ENCODE measurements at places on chromosomes 5 and 9.

GRCh38 chr9:130243015-130243881 lies 22.3 kb upstream of the HMCN2 start:
- peak; percentile 76 for DNase-seq

GRCh38 chr5:130110328-130110727 lies 206.1 kb downstream of the CHSY3 start:
- DNase-seq: no peak

- no peak for DNase-seq
These were observed 311.5 kb upstream of the MPDZ start for GRCh38 chr9:13590996-13591395.

DNA sequence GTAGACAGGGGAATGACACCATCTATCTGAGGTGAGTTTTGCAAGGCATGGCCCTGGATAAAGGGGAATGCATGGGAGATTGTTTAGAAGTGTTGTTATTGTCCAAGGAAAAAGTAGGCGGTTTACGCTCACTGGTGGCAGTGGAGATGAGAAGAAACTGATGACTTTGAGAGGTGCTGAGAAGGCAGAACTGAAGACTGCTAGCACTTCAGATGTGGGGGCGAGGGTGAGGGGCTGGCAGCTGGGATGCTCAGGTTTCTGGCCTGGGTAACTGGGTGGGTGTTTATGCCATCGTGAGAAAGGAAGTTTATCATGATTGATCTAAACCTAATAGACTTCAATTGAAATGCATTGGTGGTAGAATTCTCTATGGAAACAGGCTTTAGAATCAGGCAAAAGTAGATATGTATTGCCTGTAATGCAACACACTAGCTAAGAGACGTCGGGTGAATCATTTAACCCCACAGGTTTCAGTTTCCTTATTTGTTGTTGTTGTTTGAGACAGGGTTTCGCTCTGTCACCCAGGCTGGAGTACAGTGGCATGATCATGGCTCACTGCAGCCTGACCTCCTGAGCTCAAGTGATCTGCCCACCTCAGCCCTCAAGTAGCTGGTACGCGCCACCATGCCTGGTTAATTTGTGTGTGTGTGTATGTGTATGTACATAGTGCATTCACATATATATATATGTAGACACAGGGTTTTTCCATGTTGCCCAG lies 123.5 kb downstream of the SLC24A2 start:
- no peak for DNase-seq

DNA sequence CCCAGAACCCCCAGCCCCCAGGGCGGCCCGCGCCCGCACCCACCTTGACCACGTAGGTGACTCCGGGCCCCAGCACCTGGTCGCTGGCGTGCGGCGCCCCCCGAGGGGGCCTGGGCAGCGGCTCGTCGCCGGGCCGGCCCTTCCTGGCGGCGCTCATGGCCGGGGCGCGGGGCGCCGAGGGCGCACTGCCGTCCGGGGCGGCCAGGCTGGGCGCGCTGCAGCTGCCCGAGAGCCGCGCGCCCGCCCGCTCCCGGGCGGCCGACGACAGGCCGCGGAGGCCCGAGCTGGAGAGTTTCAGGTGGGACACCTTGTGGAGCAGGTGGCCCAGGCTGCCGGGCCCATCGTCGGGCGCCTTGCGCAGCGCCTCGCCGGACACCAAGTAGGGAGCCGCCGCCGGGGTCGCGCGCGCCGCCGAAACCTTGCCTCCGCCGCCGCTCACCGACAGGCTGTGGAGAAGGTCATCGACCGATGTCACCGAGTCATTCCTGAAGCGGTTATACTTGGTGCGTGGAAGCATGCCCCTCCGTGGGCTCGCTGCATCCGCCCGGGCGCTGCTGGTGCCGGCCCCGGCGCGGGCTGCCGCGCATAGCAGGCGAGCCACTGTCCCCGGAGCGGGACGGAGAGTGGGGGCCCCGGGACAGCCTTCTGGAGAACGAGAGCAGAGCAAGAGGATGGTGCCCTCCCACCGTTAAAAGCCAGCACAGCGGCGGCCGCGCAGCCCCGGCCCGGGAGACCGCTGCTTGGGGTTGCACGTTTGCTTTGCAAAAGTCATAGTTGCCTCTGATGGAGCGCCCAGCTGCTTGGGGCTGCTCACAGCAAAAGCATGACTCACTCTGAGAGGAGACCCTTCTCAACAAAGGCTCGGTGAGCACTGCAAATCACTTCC lies at the start of gene SHC3:
SHC3 (minus strand) TSS at position 875 of the 886 bp plus-strand sequence; CDS start at position 517, 358 bp downstream.
- DNase-seq: no peak

GRCh38 chr5:108727651-108728565 lies 19.8 kb upstream of the FER start:
- DNase-seq: no peak

GRCh38 chr9:131204285-131204684 lies 72.0 kb downstream of the FAM78A start:
- DNase-seq: no peak

- no peak for DNase-seq
These were observed 35.5 kb downstream of the POU5F2 start for GRCh38 chr5:93705896-93706295.

DNA sequence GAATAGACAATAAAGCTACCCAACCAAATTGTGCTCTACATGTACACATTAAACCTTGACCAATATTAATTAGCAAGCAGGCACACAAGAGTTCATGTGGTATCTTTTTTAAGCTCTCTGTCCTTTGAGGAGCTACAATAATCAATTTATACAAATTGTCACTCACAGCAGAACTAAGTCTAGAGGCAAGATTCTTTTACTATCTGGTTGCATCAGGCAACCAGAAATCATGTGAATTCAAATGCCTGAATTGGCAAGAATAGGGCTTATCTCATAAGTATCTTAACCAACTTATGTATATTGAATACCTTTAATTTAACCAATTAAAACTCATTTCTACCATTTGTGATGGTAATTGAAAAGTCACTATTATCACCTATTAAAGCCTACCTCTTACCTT lies 145.5 kb upstream of the HAPLN1 start:
- no peak for DNase-seq

DNA sequence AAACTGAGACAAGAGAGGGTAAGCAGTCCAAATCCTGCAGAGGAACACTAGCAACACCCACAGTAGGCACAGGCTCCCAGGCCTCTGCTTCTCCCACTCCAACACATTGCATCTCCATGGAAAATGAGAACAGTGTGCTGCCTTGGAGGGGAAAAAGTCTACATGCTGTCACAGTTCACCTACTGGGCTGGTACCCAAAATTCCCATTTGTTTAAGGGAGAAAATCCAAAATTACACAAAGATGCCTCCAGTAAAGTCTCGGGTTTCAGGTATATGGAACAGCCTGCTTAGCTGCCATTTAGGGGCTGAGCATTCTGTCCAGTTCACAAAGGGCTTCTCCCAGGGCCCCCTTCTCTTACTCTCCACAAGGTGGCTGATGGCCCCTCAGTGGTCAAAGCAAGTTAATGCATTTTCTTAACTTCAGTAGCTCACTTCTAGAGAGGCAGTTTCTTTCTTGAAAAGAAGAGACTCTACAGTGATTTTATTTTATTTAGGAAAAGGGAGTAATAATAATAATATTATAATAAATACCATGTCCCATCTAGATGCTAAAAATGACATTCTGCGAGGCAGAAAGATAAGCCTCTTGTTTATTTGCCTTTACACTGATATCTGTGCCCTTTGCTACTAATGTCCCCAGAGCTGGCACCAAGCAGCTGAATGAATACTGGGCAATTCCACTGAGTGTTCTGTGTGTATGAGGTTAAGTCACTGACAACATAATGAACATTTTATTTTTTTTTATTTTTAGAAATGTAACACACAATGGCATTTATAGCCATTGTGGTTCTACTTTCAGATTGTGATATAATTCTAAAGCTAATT lies 89.4 kb downstream of the RGS7BP start:
- DNase-seq: no peak
